Effector CD4-positive, alpha-beta T cell (primary cell): ENCODE measurements at places on chromosomes 1 and 21.

DNA sequence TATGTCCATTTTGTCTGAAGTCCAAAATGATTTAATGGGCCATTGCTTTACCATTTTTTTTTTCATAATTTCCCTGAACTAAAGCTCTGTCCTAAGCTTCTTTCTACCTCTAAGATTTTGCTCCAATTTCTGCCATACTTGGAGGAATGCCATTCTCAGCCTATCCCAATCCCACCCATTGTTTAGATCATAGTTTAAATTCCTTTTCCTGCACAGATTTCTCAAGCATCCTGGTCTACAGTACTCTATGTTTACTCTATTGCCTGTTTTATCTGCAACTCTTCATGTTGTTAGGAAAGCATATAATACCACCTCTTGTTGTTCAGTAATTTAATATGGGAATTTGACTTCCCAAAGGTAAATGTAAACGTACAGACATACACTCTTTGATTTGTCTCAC is 30.8 kb downstream of the ADAMTS1 start:
- no peak for DNase-seq

DNA sequence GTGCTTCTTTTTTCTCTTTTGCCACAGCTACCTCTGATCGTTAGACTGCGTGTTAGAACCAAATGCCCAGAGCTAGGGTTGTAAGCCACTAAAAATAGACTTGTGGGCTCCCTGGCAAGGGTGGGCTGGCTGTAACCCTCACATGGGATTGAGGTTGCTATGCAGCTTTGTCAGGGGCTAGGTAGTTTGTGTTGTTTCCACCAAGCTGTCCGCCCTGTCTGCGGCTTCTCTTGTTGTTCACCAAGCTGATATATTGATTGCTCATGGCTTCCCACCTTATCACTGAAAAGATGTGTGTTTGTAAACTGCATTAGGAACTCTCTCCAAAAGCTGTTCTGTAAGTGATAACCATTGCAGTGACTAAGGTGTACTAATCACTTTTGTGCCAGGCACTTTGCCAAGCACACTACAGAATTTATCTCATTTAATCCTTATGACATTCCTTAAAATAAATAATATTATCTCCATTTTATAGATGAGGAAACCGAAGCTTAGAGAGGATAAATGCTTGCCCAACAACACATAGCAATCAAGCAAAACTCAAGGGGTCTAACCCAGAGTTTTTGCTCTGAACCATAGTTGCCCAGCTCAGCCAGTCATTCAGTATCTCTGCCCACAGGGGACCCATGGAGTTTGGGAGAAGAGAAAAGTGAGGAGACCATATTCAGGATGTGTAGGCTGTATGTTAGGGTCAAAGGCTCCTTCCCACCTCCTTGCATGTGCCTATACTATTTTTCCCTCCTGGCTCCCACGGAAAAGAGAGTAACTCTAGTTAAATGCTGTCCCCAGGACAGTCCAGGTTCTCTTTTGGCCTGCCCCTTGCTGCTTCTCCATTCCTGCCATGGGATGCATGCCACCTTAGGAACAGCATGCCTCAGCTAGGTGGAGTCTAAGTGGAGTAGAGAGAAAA is 42.2 kb upstream of the TARBP1 start:
- no peak for DNase-seq

- no peak for DNase-seq
Observed at GRCh38 chr1:31377364-31377863, 4.5 kb upstream of the FABP3 start.

- DNase-seq, result no peak
Observed at GRCh38 chr1:231803353-231803752, 176.8 kb downstream of the DISC1 start.

GRCh38 chr1:203524824-203525223 is 30.9 kb downstream of the OPTC start:
- DNase-seq, result no peak

DNA sequence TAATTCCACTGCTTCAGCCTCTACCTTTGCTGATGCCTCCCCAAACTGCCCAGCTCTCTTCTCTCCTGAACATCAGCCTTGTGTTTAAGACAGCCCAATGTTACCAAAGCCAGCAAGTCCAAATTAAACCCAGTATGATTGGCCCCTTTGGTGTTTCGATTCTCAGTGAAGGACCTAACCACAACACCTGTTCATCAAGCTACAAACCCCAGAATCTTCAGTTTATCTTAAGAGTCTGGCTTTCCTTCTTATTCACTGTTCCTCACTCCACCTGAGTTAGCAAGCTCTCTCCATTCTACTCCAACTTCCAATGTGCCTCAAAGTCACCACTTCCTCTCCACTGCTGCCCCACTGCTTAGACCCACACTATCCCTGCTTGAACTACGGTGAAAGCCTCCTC is 25.5 kb upstream of the ITPKB start:
- no peak for DNase-seq

GRCh38 chr1:145886390-145886789 is 724 bp upstream of the ANKRD35 start:
- DNase-seq, result no peak
